ENCODE measurements at places on chromosomes 5 and 9. TPM values are rescaled to one million over a fixed set of nuclear protein-coding genes. Genes with fewer than 3 reads are reported as not detected.

Gene WDR31
- total RNA-seq, result 4.0 TPM

Gene TSLP
- total RNA-seq, result 9.2 TPM

GRCh38 chr5:31225118-31225517, 31.6 kb downstream of the CDH6 start:
- peak; percentile 92 for DNase-seq

GRCh38 chr9:110135846-110136245, 72.1 kb downstream of the C9orf152 start:
- DNase-seq, result no peak

DNA sequence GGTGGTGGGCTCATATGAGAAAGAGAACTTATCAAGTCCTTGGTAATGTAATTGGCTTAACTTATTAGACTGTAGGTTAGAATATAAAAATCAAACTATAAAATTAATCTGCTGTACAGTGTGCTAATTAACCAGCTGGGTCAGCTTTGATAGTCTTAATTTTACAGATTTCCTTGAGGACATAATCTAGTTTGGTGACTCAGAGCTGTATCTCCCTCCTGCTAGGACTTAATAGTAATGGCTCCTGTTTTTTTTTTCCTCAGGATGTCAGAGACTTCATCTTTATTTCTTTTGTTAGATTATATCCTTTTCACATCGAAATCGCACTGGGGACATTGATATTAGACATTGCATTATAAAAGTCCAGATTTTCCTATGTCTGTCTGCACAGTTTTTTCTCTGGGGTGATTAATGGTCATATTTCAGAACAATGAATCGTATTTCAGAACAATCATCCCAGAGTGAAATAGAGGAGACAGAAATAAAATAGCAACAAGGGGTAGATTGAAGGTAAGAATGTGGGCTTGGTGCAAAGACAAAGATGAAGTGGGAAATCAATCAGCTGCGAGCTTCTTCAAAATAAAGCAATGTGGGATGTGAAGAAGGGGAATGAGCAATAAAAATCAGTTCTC, 346.4 kb upstream of the RIOK2 start:
- DNase-seq, result peak; percentile 5

All from fibroblast of lung (primary cell).